Stimulated activated CD8-positive, alpha-beta memory T cell treated with anti-CD3 and anti-CD28 coated beads, Interleukin-4, amount 100 ng/mL, for 4 hours (primary cell): ENCODE measurements at places on chromosomes 4 and X.

DNA sequence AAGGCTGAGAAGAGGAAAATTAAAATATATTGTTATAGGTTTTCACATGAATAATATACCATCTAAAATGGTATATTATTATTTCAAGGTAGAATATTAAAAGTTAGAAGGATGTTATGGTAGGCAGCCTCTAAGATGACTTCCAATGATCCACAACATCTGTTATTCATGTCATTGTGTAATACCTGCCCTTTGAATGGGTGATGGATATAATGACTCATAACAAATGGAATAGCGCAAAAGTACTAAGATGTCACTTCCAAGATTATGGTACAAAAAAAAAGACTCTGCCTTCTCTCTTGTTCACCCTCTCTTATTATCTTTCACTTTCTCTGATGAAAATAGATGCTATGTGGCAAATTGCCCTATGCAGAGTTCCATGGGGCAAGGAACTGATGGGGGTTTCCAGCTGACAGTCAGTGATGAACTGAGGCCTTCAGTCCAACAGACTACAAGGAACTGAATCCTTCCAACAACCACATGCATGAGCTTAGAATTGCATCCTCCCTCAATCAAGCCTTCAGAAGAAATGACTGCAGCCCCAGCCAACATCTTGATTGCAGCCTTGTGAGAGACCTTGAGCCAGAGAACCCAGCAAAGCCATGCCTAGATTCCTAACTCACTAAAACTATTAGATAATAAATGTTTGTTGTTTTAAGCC, 57.7 kb downstream of the HS6ST2 start:
- DNase-seq, result no peak

DNA sequence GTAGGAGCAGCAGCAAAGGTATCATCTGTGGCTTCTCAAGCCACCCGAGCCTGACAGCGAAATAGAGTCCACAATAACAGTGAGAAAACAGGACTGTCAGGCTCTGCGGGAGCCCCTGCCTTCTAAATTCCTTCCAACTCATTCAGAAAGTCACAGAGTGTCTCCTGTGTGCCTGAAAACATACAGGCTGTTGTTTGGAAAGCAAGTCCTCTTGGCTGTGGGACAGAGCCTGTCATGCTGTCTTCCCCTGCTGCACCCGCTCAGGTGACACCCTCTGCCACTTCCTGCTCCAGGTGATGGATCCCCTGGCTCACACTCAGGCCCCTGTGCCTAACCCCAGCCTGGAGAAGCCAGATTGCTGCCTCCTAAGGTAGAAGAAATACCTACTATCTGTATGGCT, 152.3 kb downstream of the RAB28 start:
- no peak for DNase-seq

DNA sequence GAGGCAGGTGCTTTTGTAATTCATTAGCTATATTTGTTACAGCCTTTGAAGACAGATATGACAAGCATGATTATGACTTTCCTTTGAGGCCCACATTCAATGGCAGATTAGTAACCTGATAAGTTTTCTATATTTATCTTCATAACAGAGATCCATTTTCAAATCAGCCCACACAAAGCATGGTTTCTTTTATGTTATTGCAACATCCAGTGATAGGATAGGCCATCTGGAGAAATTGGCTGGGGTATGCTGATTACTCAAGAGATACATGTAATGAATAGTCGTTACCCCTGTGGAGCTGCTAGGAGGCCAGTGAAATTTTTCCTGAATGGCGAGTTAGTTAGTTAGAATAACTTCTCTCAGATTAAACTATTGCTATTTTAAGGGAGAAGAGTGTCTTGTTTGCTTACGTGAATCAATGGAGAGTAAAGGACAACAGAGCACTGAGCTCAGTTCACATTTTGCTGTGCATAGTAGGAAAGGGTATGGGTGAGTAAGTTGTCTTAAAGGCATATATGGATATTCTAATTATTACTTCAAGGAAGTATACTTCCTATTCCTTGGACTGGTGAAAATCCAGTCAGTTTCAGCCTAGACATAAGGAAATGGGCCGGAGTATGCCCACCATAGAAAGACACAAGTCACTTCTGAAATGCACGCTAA, 79.2 kb upstream of the DKK2 start:
- DNase-seq, result no peak

DNA sequence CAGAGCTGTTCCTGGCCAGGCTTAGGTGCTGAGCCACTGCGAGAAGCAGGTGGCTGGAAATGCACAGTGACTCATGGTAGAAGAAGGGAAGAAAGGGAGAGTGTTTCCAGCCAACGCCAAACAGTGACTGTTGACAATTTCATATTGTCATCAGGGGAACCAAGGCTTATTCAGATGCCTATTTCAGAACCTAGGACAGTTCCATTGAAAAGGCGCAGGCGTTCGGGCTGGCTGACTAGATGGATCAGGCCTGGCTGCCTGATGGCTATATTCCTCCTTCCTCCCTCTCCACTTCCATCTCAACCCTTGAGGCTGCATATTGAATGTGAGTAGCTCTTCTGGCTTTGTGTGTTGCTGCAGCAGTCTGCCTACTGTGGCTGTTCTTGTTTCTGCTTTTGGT, 73.0 kb upstream of the FRMPD4 start:
- no peak for DNase-seq

- no peak for DNase-seq
Measured at GRCh38 chrX:136219893-136220292, 31.3 kb downstream of the MAP7D3 start.

DNA sequence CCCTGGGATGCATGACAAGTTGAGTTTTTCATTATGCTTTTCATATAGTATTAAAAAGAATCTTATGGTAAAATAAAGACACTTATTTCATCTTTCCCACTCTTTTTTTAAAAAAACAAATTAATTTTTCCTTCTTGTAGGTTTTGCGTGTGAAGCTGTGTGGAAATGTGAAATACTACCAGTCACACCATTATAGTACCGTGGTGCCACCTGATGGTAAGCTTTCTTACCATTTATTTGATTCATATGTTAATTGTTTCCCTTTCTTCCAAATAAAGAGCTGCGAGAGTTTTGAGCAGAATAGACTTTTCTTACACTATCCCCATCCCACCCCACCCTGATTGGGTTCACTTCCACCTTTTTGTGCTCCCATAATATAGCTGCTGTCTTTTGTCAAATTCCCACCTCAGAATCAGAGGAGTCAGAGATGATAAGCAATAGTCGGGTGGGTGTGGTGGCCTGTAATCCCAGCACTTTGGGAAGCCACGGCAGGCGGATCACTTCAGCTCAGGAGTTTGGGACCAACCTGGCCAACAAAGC, 44.3 kb downstream of the CASP6 start:
- DNase-seq, result no peak

- no peak for DNase-seq
Measured at GRCh38 chr4:82380831-82381230, 7.0 kb upstream of the HNRNPD start.

DNA sequence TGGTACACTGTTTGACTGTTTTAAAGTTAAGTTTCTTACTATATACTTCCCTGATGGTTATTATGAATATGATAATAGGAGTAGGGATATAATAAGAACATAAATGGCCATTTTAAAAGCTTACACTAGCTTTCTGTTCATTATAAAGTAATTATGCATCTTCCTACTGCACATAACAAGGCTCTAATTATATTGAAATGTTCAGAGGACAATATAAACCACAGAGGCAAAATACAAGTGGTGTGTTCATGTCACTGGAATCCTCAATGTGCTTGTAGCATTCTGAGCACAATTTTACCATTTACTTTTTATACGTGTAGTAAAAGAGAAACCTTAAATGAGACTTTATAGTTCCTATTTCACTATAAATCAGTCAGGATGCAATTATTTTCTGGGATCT, 268.3 kb downstream of the TMA16 start:
- no peak for DNase-seq

DNA sequence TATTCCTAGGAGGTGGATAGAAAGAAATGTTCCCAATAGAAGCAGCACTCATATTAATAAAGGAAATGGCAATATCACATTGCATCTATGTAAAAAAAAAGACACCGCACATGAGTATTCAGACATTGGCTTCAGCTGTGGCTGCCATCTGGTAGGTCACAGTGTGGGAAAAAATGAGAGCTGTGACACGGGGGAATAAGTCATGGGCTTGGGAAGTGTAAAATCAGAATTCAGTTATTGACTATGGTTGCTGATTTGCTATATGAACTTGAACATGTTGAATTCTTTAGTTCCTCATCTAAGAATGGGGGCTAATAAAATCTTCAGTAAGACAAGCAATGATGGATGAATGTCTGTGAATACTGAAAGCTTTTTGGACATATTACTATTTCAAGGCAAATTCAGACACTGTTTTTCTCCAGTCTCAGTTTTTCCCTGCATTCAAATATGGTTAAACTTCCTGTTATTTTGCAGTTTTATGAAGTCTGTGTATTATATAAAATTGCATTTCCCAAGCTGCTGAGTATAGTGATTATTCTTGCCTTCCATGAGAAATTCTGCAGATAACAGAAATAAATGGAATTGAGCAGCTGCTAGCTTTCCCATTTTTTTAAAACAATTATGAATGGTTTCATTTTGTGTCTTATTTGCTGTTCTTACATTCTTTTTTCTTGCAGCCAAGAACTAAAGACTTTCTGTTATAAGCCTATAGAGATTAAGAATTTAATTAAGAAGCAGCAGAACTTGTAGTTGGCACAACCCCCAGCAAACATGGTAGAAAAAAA, 221.0 kb downstream of the ANKRD50 start:
- no peak for DNase-seq

DNA sequence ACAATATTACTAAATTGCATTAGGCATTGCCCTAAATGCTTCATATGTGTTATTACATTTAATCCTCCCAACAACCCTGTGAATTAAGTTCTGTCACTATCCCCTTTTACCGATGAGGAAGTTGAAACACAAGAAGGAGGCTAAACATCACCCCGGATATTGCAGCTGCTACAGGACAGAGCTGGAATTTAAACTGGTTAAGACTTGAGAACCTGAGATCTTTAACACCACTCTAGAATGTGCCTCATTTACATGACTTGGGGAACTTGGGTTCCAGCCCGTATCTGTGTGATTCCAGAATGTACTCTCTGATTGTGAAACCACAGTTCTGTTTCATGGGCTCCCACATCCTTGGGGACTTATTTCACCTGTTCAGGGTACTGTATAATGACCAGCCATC, 165.1 kb upstream of the PPARGC1A start:
- DNase-seq, result no peak

DNA sequence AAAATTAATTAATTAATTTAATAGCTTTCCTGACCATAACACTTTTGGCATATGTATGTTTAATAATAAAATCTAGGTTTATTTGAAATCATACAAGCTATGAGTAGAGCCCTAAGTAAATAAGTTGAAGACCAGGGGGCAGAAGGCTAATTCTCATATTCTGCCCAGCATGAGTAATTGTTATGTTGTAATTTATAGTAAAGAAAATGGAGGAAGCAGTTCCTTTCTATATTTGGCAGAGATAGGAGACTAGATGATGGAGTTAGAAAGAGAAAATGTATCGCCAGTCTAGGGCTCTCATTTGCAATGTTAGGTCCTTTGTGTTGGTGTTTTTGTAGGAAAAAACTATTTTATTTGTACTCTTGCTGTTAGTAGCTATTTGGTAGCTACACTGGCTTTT, 89.1 kb downstream of the FNIP2 start:
- no peak for DNase-seq

- DNase-seq, result no peak
Measured at GRCh38 chr4:187617113-187617512, 378.5 kb upstream of the ZFP42 start.

- DNase-seq, result no peak
Measured at GRCh38 chr4:8046925-8047541, 107.4 kb upstream of the AFAP1 start.
